NCI-H524 treated with DMSO at 0.1 percent for 48 hours (cell line): ENCODE measurements at places on chromosomes 7 and 10.

- DNase-seq = no peak
Measured at GRCh38 chr7:10644849-10645248, 328.8 kb upstream of the PHF14 start.

DNA sequence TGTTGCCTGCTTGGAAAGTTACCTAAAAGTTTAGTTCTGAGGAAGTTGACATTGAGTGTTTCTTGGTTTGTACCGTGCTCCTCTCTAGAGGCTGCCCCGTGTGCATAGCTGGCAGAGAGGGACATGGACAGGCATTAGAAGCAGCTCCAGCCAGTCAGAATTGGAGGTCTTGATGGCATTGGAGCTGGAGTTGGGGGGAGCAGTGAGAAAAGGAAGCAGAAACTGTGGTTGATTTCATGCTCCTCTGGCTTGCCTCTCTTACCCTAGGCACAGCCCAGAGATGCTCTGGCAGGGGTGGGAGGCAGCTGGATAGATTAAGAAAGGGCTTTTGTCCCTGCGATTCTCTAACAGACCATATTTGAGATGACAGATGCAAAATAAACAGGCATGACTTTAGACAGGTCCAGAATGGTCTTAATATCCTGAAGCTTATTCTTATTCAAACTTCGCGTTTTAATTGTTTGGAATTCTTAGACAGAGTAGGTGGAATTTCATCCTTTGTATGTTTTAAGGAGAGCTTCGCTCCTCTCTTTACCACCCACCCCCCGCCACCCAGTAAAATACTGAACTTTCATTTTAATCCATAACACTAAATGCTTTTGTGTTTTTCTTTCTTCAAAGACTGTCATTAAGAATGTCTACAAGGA, 73.5 kb upstream of the GLCCI1 start:
- DNase-seq = no peak

DNA sequence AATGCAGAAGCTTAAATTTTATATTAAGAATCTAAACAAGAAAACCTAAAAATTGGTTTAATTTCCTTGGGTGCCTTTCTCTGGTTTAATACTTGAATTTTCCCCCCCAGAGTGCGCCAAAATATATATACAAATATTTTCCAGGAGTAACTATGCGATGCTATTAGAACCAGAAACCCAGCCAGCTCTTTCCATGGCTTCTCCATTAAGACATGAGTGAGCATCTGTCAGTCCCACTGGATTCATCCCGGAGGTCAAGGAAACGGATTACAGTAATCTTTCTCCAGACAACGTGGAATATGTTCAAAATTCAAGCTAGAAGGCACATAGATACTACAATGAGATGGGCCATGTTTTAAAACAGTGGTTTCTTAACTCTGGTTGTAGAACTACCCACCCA, 148.8 kb downstream of the TAX1BP1 start:
- no peak for DNase-seq

DNA sequence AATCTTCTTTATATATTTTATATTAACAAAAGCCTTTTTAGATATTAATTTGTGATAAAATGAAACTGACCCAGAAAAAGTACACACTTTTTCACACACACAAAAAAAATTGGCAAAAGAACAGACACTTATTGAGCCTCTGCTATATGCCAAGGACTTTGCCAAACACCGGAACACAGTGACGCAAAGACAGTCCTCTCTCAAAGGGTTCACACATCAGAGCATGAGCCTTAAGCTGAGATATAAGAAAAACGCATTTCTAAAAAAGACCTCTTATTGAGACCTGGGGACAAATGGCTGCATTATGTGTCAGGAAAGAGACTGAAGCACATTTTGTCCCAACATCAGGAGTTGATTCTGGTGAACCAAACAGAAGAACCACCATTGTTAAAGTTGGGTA, 24.0 kb upstream of the ABCB4 start:
- no peak for DNase-seq

GRCh38 chr10:59173414-59173813, 3.0 kb upstream of the PHYHIPL start:
- DNase-seq = no peak

- no peak for DNase-seq
Measured at GRCh38 chr10:46542567-46543465, 13.6 kb downstream of the GPRIN2 start.

DNA sequence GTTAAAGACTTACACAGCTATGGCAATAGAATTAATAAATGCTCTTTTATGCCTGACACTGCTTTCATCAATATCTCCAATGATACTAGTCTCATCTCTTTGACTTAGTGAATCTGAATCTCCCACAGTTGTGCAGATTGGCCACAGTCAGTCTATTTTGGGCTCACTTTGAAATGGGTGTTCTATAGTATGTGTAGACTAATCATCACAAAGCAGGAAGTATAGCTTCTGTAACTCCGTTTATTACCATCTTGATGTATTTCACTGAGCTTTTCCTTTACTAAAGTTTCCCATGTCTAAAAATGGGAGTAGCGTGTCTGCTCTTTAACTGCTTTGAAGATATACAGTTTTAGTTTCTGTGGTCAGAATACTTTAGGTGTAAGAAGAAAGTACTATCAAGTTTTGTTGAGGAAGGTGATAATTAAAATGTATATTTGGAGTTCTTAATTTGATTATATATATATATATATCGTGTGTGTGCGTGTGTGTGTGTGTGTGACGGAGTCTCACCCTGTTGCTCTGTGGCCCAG, 70.1 kb downstream of the ST7 start:
- no peak for DNase-seq

- DNase-seq = no peak
Measured at GRCh38 chr7:78924581-78924980, 528.9 kb downstream of the MAGI2 start.

DNA sequence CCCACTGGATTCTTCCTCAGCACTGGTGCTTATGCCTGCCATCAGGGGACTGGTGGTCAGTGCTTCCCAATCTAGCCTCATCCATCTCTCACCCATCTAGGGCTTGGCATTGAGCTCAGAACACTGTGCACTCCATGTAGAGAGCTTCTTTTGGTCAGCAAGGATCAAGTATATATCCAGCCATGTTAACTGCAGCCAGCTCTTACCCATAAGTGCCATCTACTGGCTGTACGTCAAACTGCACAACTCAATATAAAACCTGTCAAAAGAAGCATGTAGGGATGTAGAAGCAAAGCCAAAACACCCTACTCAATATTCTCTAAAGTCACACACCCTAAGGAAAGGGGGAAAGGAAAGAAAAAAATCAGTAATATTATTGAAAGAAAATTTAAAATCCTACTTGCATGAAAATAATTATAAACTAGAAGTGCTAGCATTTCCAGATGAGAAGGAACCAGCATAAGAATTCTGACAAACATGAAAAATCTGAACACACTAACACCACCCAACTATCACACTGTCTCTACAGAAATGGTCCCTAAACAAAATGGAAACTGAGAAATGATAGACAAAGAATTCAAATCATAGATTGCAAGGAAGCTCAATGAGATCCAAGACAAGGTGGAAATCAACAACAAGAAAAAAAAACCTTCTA, 531.1 kb upstream of the STEAP1 start:
- peak; percentile 15 for DNase-seq

DNA sequence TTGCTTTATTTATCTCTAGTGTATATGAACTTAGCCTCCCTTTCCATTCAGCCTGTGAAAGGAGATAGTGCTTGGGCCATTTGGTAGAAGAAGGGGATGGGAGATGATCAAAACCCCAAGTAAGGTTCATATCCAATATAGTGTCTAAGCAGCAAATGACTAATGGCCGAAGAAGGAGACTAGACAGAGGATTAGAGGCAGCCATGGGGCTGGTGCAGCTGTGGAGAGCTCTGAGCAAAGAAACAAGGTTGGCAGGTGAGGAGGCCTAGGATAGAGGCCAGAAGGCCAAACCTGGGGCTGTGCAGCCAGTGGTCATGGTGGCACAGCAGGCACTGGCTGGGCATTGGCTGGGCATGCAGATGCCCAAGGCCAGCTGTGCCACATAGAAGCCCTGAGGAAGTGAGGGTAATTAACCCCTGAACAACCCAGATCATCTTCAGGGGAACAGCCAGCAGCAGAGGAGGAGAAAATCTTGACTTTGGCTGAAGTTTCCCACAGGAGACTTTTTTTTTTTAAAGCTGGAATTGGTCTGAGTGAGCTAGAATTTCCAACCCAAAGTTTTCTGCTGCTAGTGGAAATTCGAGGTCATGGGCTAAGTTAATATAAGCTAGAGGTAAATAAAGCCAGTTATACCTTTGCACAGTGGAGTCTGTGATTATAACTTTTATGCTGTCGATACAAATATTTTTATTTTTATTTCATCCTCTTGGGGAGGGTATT, 10.3 kb upstream of the CPA1 start:
- no peak for DNase-seq

DNA sequence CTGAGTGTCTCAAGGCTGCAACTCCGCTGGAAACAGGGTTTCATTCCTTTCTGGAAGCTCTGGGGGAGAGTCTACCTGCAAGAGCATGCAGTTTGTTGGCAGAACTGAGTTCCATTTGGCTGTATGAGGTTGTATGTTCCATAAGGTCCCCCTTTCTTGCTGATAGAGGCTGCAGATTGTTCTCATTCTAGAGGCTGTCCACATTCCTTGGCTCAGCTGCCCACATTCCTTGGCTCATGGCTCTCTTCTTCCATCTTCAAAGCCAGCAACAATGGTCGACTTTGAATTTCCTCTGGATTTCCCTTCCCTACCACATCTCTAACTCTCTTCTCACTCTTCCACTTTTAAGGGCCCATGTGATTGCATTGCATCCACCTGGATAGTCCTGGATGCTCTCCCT, 147.3 kb upstream of the CDCA7L start:
- DNase-seq = no peak

GRCh38 chr7:133313575-133313974, 60.7 kb downstream of the EXOC4 start:
- DNase-seq = no peak

- DNase-seq = no peak
Measured at GRCh38 chr10:127013691-127014473, 108.7 kb downstream of the DOCK1 start.

GRCh38 chr7:33640741-33641140, 264.6 kb upstream of the BMPER start:
- DNase-seq = no peak

GRCh38 chr7:36231406-36231805, 78.4 kb downstream of the EEPD1 start:
- DNase-seq = no peak

DNA sequence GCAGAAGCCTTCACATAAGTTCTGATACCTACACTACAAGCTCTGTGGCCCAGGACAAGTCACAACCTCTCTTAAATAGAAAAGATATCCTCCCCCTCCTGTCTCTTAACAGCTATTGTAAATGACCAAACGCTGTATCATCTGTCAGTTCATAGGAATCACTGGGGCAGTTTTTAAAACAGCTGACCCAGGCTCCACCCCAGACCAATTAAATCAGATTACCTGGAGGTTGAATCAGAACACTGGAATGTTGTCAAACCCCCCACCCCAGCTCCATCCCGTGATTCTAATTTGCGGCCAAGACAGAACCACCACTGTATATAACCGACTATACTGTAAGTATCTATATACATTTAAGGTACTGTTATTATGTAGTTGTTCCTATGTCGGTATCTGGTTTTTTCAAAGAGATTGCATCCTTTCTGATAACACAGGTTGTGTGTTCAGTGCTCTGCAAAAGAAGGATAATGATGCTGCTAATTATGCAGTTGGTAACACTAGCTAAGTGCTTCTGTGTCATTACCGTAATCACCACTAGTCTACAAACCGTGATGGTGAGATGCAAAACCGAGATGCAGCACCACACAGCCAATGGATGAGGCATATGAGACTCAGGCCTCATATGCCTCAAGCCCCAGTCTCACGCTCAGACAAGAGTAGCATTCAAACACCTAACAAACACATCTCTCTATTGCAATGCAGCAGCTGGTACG, 47.4 kb downstream of the TNS3 start:
- DNase-seq = no peak

- DNase-seq = no peak
Measured at GRCh38 chr10:104273899-104274575, 5.1 kb downstream of the GSTO2 start.

DNA sequence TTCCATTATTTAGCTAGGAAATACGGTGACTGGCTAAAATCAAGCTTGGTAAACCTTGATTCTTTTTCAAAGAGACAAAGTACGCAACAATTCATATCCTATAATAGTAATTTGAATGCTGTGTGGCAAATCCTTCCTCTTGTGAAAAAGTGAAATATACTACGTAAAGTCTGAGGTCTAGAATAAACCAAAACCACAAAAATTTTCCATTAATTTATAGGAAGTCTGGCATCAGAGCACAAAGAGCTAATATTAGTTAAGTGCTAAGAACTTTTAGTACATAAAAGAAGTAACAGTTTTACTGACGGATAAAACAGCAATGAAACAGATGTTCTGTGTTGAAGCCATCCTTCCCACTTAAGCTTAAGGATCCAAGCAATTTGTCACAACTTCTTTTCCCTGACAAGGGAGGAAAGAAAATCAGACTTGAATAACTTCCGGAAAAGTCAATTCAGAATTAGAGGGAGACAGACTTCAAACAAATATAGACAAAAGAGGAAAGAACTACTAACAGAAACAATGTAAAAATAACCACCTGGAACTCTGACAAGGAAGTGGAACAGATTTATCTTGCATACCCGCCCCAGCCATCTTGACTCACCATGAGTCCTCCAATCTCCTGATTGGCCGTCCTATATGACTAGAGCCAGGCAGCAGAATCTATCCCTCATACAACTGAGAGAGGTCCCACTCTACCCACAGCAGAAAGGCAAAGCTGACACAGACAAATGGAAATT, 34.6 kb downstream of the RHEB start:
- DNase-seq = no peak

DNA sequence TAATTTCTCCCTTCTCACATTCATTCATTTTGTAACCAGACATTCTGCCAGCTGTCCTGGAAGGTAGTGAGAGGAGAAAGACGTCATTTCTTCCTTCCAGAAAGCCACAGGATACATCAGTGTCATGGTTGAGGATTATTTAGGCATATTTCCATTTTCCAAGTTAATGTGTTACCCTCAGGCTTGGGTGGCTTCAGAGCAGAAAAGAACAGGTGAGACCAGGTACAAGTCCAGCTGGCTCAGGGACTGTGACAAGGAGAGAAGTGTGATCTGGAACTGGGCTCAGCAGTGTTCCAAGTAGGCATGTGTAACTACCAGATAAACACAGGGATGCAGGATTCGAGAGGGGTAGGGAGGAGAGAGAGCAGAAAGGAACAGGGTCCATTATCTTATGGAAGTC, 386.9 kb downstream of the GALNT17 start:
- no peak for DNase-seq

GRCh38 chr7:26857506-26858240, 6.7 kb downstream of the SKAP2 start:
- no peak for DNase-seq

- no peak for DNase-seq
Measured at GRCh38 chr7:156056534-156056933, 244.3 kb upstream of the SHH start.

- DNase-seq = no peak
Measured at GRCh38 chr10:95511314-95511713, 49.9 kb downstream of the SORBS1 start.

DNA sequence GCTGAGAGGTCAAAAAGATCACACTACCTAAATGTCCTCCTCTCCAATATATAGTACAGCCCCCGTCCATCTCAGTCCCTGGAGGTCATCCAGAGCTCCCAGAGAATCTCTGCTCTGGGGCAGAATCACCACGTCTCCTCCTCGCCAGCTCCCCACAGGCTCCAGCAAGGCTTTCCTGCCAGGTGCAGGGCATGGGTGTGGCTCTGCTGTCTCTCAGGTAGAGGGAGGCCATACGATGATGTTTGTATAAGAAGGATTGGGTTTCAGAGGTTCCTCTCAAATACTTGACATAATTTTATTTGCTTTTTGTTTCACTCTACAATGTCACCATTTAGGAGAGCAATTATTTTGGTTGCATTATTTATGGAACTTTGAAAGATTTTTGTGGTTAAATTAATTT, 98.3 kb upstream of the PRSS58 start:
- no peak for DNase-seq
